AG09309 (cell line): ENCODE measurements at places on chromosomes 12 and 14.
A peak's percentile ranks its signal among the peaks of the same experiment; 100 is the strongest.

DNA sequence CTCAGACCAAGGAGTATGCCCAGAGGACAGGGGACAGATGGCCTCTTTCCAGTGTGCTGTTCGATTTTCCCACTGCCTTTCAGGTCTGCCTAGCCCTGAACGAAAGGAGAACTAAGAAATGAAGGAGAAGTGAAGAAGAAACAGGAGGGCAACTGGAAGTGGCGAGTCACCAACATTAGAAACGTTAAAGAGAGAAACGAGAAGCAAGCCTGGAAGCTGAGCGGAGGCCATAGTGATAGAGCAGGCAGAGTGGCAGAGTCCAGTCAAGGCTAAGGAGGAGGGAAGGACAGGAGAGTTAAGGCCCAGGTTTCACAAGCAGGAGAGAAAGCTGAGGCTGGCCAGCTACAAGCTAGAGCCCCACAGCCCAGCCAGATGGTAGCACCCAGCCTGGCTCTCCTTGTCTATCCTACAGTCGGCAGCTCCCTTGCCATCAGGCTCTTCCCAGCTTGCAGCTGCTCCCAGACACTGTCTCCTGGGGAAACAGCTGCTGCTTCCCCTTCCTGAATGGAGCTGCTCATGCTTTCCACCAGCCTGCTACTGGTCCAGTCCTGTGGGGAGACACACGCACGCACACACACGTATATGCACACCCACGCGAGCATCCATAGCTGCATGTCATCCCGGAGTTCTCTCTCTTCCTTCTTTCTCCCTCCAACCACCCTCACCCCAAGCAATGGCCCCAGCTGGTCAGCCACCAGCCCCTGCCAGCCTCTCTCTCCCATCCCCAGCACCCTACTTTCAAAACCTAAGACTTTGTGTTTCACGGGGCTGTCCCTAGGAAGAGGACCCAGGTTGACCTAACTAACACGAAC lies 139.7 kb upstream of the CCND2 start:
- no peak for DNase-seq

DNA sequence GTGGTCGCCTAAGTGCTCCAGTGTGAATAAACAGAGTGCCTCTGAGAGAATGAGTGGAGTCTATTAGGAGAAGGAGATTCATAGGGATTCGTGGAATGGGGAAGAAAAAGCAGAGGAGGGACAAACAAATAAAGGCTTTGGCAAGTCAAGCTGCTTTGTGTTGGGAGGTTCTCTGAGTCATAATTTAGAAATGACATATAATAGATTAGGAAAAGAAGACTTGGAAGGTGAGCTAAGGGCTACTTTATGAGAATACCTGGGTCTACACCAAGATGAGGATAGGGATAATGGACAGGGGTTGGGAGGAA lies 6.4 kb upstream of the NTN4 start:
- DNase-seq, result no peak

GRCh38 chr14:59450716-59451115 lies 14.5 kb downstream of the GPR135 start:
- no peak for DNase-seq

DNA sequence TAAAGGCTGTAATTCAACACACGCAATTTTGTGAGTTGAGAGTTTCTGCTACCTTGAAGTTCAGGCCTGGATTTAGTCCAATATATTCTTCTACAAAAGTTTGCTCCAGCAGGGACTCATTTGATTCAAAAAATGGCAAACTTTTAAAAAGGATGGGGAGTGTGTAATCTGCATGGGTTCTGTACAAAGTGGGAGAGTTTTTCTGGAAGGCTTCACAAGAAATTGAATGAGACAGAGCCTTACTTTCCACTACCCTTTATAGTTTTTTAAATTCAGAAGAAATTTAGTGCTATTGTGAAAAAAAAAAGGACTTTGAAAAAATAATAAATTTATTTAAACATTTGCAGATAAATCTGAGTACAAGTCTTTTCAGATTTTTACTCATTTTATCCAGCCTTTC lies 116.9 kb downstream of the METTL25 start:
- DNase-seq, result no peak

DNA sequence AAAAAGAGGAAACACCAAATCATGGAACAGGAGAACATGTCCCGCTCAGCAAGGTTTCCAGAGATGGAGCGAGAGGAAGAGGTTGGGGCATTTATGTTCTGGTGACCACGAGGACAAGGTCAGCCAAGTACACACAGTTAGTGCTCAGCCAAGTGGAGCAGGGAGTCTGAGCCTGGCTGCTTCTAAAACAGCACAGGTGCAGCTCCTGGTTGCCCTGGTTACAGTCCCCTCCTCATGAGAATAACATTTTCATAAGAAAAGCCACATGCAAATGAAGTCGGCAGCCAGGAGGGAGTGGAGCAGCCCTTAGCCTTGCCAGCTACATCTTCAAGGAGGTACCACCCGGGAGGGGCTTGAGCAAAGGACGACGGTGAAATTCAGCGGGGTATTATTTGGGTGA lies 81.8 kb downstream of the NOS1 start:
- DNase-seq, result no peak

GRCh38 chr12:50222275-50222783 lies 55.2 kb upstream of the CERS5 start:
- DNase-seq, result peak; percentile 77

DNA sequence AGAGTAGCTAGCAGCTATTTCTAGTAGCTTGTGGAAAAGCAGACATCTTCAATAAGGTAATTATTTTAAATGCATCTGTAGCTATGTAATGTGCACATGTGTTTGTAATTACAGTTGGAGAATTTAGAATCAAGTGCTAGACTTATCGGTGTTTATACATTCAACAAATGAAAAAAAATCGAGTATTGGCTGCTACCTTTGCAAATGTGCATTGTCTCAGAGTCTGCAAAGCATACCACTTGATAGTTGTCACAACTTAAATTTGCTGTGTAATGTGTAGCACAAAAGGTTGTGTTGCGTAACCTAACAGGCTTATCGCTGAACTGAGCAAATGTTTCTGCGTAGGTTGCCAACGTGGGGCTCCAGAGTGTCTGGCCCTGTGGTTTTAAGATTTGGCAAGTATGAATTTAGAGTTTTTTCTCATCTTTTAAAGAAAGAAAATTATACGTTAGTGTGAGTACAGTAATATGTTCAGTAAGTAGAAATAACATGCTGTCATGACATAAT lies 44.3 kb downstream of the TMTC2 start:
- DNase-seq, result peak; percentile 66

- DNase-seq, result no peak
Observed at GRCh38 chr14:76307786-76308780, 67.9 kb upstream of the ESRRB start.

GRCh38 chr12:12305568-12306300 lies 38.9 kb upstream of the LRP6 start:
- DNase-seq, result no peak

- no peak for DNase-seq
Observed at GRCh38 chr12:40569626-40570179, 122.5 kb upstream of the CNTN1 start.

DNA sequence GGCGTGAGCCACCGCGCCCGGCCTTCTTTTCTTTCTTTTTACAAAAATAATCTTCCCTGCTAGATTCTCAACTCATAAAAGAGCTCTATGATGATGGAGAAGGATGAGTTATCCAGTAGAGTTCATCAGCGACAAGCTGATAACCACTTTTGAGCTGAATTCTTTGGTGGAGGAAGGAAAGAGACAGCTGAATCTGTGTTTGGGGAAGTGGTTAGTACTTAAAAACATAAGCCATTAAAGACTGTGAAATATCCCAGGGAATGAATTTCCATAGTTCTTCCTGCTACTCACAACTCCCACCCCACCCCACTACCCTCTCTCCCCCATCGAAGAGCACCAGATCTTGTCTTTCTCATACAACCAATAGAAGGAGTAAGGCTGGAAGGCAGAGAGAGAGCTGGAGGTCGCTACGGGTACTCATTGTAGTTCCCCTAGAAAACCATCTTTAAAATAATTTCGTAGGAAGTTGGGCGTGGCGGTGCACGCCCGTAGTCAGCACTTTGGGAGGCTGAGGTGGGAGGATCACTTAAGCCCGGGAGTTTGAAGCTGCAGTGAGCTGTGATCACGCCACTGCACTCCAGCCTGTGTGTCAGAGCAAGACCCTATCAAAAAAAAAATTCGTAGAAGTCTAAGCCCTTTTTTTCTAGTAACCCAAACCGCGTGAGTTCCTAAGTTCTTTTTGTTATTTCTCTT lies 647 bp upstream of the ESPL1 start:
- DNase-seq, result no peak

GRCh38 chr14:80764921-80765507 lies 176.5 kb downstream of the CEP128 start:
- DNase-seq, result no peak

GRCh38 chr12:31031951-31032335 lies 41.7 kb upstream of the DDX11 start:
- DNase-seq, result no peak

GRCh38 chr12:2212537-2212936 lies 159.8 kb downstream of the CACNA1C start:
- DNase-seq, result no peak

DNA sequence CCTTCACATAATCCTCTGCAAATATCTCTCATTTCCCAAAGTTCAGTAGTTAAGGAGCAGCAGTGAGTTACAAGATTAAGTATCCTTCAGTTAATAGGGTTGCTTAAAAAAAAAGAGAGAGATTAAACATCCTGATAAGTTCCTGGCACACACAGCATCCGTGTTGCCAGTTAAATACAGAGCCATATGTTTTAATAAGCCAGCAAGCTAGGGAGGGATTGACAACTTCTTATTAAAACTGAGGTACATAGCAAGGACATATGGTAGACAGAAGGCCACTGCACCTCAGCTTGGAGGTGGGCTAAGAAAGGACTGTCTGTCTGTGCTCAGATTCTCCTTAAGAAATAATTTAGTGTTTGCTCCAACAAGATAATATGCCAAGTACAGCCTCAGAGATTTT lies 9.6 kb upstream of the TMEM30B start:
- DNase-seq, result no peak

- no peak for DNase-seq
Observed at GRCh38 chr12:70739756-70740155, 102.5 kb upstream of the PTPRB start.

DNA sequence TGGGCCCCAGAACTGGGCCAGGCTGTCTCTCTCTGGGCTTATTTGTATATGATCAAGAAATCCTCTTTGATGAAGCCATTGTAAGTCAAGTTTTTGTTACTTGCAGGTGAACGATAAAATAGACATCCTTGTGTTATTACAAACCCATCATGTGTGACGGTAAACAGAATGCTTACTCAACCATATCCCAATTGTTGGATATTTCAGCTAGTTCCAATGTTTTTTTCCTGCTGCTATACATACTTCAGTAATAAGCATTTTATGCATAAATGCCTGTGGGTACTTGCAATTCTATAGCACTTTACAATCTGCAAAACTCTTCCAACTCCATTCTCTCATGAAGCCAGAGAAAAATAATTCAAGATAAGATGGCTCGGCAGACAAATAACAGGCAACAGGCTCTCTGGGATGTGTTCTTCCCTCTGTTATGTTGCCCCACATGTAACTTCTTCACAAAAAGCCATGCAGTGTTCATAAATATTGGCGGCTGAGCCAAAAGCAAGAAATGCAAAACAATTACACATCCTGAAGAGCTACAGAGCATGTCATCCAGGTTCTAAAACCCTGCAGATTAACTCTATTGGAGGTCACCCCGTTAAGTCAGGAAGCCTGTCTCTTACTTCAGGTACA lies 69.5 kb downstream of the CLMN start:
- DNase-seq, result no peak

DNA sequence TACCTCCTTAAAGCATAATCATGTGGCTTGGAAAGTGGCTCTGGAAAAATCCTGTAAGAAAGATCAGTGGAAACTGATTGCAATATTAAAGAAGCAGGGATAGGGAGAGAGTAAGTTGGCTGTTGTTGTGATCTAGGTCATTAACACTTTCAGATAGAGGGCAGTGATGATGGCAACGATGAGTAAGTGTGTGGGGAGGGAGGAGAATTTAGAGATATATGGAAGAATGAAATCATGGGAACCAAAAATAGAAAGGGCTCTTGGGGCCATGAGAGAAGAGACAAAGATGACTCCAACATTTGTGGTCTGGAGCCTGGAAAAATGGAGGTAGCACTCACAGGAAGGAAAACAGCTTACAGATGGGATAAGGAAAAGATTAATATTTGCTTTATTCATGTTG lies 23.3 kb downstream of the SNRPF start:
- DNase-seq, result no peak
